ENCODE measurements at places on chromosomes 12 and 14. TPM values are rescaled to one million over a fixed set of nuclear protein-coding genes. Genes with fewer than 3 reads are reported as not detected.
A peak's percentile ranks its signal among the peaks of the same experiment; 100 is the strongest.

- no peak for DNase-seq
Observed at GRCh38 chr12:90335566-90335965, 619.4 kb downstream of the CCER1 start.

GRCh38 chr14:53948205-53948884, 8.3 kb downstream of the BMP4 start:
- no peak for DNase-seq

DNA sequence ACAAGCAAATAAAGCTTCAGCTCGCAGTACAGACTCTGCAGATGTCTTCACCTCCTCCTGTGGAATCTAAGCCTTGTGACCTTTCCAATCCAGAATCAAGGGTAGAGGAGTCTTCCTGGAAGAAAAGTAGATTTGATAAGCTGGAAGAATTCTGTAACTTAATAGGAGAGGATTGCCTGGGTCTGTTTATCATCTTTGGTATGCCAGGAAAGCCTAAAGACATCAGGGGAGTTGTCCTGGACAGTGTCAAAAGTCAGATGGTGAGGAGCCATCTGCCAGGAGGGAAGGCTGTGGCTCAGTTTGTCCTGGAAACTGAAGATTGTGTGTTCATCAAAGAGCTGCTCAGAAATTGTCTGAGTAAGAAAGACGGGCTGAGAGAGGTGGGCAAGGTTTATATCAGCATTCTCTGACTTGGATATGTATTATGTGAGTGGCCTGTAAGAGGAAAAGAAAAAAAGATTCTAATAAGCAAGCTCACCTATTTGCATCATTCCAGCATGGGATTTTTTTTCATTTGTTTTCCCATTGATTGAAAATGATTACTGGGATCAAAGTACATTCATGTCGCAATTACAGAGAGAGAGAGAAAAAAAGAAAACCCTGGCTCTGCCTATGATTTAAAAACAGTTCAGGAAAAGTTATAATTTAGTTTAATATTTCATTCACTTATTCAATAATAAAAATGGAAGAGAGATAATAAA, 767 bp downstream of the REP15 start:
- DNase-seq: peak; percentile 45

GRCh38 chr12:44972746-44973421, 78.0 kb downstream of the DBX2 start:
- DNase-seq: peak; percentile 11

DNA sequence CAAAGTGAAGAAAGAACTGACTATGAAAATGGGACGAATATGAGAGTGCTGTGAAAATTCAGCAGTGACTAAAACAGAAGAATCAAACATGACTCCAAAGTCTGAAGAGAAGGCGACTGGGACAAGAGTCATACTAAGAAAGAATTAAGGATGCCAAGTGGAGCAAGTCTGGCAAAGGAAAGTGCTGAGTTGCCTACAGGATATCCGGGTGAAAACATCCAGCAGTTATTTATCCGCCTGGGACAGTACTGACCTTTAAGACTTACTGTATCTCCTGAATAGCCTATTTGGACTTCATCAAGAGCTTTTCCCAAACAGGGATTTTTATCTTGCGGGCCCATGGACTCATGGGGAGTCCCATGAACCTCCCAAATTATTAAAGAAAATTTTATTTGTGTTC, 41.1 kb downstream of the KICS2 start:
- DNase-seq: peak; percentile 10

DNA sequence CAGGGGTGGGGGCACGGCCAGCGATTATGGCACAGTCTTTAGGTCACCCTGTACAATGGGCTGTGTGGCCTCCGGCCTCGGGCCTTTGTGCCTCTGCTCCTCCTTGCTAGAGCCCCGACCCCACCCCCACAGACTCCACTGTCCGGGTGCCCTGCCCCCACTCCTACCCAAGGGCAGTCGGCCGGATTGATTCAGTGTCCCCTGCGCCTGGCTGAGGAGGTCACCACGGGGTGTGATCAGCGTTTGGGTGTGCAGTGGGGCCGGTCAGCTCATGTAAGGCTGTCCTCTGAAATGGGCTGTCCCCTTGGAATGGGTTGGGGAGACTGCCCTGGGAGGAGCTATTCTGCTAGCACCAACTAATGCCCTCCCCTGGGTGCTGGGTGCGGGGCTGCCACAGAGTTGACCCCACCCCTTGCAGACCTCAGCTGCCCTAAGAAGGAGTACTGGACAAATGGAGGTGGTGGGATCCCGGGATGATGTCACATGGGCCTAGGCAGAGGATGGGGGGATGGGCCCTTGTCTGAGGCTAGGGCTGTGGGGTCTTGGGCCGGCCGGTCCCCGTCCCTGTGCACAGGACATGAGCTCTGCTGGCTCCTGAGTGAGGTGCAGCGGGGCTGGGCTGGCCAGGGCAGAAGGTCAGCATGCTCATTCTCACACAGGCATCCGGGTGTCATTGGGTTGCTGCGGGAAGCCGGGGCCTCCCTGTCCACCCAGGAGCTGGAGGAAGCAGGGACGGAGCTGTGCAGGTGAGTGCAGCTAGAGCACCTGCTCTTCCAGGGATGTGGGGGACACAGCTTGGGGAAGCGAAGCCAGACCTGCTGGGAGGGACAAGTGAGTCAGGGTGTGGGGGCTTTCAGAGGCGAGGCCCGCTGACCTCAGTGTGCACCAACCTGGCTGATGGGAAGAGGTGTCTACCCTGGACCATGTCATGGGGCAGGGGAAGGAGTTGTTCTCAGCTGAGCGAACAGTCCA, 23.4 kb downstream of the ASPG start:
- DNase-seq: peak; percentile 26

DNA sequence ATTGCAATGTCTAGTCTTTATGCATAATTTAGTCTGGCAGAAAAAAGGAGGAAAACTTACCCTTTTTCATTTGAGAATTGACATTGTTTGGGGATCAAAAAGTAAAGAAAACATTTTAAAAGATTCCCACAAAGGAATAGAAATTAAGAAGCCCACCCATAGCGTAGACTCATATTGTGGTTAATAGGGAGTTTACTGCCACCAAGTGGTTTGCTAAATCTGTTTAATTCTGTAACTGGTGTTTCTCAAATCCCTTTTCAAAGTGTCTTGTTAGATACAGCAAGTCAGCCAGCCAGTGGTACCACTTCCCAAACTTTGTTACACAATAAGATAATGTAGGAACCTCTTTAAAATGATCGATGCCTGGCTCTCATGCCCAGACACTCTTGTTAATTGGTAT, 180.3 kb downstream of the IPO8 start:
- no peak for DNase-seq

DNA sequence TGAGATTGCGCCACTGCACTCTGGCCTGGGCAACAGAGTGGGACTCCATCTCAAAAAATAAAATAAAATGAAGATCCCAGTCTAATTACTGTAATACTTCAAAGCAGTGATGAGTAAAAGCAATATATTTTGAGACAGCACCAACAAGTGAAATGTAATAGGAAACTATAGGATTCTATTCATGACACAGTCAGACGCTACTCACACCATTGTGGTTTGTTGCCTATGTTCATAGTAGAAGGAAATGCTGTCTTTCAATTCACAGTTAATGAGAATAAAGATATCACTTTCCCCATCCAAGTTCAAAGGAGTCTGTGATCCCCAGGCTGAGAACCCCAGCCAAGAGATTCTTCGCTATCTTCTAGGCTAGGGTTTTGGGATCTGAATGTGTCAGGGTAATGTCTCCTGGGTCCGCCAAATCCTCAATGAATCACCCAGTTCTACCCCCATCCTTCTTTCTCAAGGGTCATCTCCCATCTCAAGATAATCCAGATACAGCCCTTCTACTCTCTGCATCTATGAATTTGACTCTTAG, 16.6 kb upstream of the DTX1 start:
- DNase-seq: no peak

GRCh38 chr12:111081600-111081999, 161.2 kb upstream of the MYL2 start:
- DNase-seq: no peak

DNA sequence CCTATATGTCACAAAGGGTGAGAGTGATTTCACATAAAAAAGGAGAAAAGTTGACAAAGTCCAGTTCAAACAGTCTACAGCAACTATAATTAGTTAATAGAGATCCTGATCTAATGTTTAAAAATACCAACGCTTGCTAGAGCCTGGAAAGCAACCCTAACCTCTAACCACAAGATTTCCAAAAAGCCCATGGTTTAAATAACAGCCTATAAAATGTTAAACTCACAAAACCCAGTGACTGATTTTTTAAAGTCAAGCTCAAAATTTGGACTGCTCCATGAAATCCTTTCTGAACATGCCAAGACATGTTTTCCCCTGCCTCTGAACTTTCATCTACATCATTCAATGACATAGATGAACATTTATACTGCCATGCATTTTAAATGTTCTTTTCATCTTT, 81.6 kb downstream of the PLEKHG7 start:
- DNase-seq: no peak

DNA sequence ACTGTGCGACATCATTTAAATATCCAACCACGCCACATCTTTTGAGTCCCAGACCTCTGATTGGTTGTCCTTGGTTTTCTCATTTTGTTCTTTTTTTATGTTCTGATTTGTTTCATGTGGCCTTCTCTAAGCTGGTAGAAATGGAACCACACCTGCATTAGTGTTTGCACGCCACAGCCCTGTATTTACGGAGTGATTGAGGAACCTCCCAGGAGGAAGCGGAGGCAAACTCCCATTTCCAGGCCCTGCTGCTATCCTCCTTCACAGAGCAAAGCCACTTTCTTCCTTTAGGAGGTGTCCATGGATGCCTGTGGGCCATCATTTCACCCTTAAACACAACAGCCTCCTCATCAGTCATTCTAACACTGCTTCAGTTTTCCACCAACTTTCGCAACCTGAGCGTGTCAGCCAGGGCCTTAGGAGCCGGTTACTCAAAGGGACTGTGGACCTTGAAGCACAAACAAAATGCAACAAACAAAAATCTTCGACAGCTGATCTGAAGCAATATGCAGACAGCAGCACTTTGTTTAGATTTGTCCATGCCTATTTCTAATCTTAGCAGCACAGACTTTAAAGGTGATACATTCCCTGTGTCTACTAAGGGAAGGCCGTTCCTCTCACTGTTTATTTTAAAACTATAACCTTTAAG, 1258.1 kb upstream of the TMEM132C start:
- peak; percentile 52 for DNase-seq

GRCh38 chr14:95021588-95021987, 135.7 kb downstream of the DICER1 start:
- DNase-seq: no peak

GRCh38 chr14:75238756-75239455, 39.7 kb upstream of the FOS start:
- peak; percentile 61 for DNase-seq

GRCh38 chr12:47361389-47362021, 281.7 kb upstream of the AMIGO2 start:
- DNase-seq: no peak

The RAB2B gene
- total RNA-seq: 32.1 TPM

The ASPG gene
- total RNA-seq: 10.7 TPM

All from stomach (tissue), 19 donors.